Osteocyte (in vitro differentiated cells): ENCODE measurements at places on chromosomes 3 and 15.

GRCh38 chr3:132622148-132622547, 25.1 kb downstream of the ACKR4 start:
- H3K27me3 ChIP-seq: no peaks in the 10 kb centered on the region
- H3K4me1 ChIP-seq: peaks cover 6% of the 10 kb centered on the region
- H3K4me3 ChIP-seq: no peak overlapping the region
- no peak overlapping the region for H3K27ac ChIP-seq
- no peak for DNase-seq

- no peak for DNase-seq
- peaks cover 19% of the 10 kb centered on the region for H3K4me1 ChIP-seq
- H3K36me3 ChIP-seq: no peaks in the 10 kb centered on the region
Observed at GRCh38 chr3:50630394-50630793, 13.4 kb downstream of the MAPKAPK3 start.

- H3K36me3 ChIP-seq: no peaks in the 10 kb centered on the region
- peaks cover 43% of the 10 kb centered on the region for H3K27me3 ChIP-seq
- H3K27ac ChIP-seq: no peak overlapping the region
- no peak for DNase-seq
- peaks cover 15% of the 10 kb centered on the region for H3K4me1 ChIP-seq
Observed at GRCh38 chr3:72182206-72182605, 397.3 kb upstream of the PROK2 start.

DNA sequence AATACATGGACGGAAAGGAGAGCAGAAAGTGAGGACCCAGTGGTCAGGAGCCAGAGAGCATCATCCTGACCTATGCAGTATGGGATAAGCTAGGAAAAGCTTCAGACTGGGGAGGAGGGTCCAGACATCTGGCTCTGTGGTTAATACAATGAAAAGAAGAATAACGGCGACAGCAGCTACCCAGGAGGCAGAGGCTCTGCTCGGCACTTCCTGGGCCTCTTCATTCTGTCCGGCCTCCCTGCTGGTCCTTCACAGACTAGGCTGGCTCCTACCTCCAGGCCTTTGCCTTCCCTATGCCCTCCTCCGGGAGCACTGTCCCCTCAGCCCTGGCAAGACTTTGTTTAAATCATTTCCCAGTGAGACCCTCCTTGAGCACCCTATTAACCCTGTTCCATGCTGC, 58.9 kb upstream of the WNT5A start:
- H3K4me1 ChIP-seq: no peaks in the 10 kb centered on the region
- no peak overlapping the region for H3K4me3 ChIP-seq
- H3K27me3 ChIP-seq: peaks cover 10% of the 10 kb centered on the region

- no peak for DNase-seq
- H3K4me3 ChIP-seq: no peak overlapping the region
- H3K36me3 ChIP-seq: peaks cover 2% of the 10 kb centered on the region
- H3K27ac ChIP-seq: peak overlapping the region; percentile 19
Observed at GRCh38 chr15:62779036-62779770, 263.3 kb upstream of the TPM1 start.

- no peak overlapping the region for H3K4me3 ChIP-seq
- peaks cover 5% of the 10 kb centered on the region for H3K36me3 ChIP-seq
- H3K27me3 ChIP-seq: no peaks in the 10 kb centered on the region
- no peak for DNase-seq
- no peak overlapping the region for H3K27ac ChIP-seq
- H3K4me1 ChIP-seq: peaks cover 11% of the 10 kb centered on the region
Observed at GRCh38 chr3:11244121-11244677, 28.0 kb upstream of the ATG7 start.

DNA sequence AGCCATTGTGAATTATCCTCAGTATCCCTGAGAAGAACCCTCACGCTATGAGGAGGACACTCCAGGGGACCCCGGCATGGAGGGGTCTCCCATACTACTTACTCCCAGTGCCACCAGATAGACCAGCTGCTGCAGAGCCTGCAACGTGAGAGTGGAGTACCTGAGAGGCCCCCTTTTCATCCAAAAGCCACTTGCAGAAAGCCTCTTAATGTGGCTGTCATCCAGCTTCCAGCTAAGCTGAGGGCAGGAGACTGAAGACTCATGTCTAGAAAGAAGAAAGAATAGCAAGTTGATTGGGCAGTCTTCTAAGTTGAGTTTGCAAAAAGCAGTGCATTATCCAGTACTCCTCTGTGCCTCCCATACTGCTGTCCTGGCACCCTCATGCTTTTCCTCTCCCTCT, 27.3 kb upstream of the MNS1 start:
- DNase-seq: no peak
- peaks cover 20% of the 10 kb centered on the region for H3K27me3 ChIP-seq
- H3K4me3 ChIP-seq: no peak overlapping the region
- H3K36me3 ChIP-seq: no peaks in the 10 kb centered on the region
- no peak overlapping the region for H3K27ac ChIP-seq

GRCh38 chr3:187265461-187265955, 26.0 kb downstream of the MASP1 start:
- H3K36me3 ChIP-seq: no peaks in the 10 kb centered on the region
- peak overlapping the region; percentile 42 for H3K27ac ChIP-seq
- peaks cover 30% of the 10 kb centered on the region for H3K4me1 ChIP-seq
- no peak for DNase-seq
- H3K27me3 ChIP-seq: no peaks in the 10 kb centered on the region
- no peak overlapping the region for H3K4me3 ChIP-seq

DNA sequence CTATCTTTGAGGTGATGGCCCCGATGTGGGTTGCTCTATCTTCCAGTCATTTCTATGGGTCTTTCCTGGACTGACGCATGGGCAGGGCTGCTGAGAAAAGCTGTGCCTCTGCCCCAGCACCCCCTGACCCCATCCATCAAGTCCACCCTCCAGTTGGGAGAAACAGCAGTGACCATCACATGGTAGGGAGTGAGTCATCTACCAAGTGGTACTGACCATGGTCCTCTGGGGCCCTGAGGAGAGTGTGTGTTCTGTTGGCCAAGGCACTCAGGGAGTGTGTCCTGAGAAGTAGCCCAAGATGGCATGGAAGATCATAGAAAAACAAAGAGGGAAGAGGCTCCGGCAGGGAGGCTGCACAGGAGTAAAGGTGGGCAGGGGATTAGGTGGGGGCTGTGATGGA, 1.6 kb upstream of the DNAH1 start:
- peaks cover 4% of the 10 kb centered on the region for H3K4me1 ChIP-seq
- peaks cover 3% of the 10 kb centered on the region for H3K36me3 ChIP-seq
- no peak for DNase-seq
- H3K27ac ChIP-seq: no peak overlapping the region
- no peaks in the 10 kb centered on the region for H3K27me3 ChIP-seq

GRCh38 chr15:39517122-39517855, 63.6 kb upstream of the THBS1 start:
- H3K27ac ChIP-seq: no peak overlapping the region
- no peak overlapping the region for H3K4me3 ChIP-seq
- no peaks in the 10 kb centered on the region for H3K27me3 ChIP-seq
- H3K4me1 ChIP-seq: no peaks in the 10 kb centered on the region
- H3K36me3 ChIP-seq: no peaks in the 10 kb centered on the region

DNA sequence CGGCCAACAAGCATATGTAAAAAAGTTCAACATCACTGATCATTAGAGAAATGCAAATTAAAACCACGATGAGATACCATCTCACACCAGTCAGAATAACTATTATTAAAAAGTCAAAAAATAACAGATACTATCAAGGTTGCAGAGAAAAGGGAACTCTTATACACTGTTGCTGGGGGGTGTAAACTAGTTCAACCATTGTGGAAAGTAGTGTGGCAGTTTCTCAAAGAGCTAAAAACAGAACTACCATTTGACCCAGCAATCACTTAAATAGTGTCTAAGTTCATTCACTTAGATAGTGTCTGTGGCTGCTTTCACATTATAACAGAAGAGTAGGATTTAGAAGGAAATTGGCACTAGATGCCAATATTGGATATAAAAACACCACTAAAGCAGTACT, 49.7 kb downstream of the CGGBP1 start:
- peaks cover 59% of the 10 kb centered on the region for H3K27me3 ChIP-seq
- H3K4me1 ChIP-seq: no peaks in the 10 kb centered on the region
- H3K36me3 ChIP-seq: no peaks in the 10 kb centered on the region
- H3K4me3 ChIP-seq: no peak overlapping the region
- no peak overlapping the region for H3K27ac ChIP-seq

DNA sequence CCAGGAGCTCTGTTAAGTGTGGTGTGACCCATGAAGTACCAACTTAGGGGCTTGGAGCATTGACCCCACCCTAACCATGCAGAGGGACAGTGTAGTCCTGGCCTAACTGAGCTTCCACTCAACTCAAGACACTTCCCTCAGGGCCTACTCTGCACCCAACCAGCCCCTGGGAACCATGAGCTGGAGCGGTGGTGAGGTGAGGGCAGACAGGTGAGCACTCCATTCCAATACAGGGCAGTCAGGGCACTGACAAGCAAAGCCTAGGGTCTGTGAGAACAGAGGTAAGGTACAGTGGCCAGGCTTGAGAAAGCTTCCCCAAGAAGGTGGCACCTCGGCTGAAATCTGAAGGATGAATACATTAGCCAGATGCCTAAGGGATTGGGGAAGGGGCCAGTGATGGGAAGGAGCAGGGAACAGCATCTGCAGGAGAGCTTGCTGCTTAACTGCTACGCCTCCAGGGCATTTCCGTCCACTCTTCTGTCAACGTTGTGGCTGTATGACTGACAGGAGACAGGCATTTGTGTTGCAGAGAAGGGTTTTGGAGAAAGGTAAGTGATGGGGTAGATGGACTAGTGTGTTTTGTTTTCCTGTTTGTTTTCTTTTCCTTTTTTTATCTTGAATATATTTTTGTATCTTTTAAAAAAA, 243.5 kb upstream of the TRIM42 start:
- H3K4me3 ChIP-seq: no peak overlapping the region
- DNase-seq: peak; percentile 63
- H3K36me3 ChIP-seq: peaks cover 4% of the 10 kb centered on the region
- H3K4me1 ChIP-seq: peaks cover 58% of the 10 kb centered on the region
- H3K27ac ChIP-seq: no peak overlapping the region

- no peak overlapping the region for H3K27ac ChIP-seq
- H3K27me3 ChIP-seq: no peaks in the 10 kb centered on the region
- no peak overlapping the region for H3K4me3 ChIP-seq
- no peaks in the 10 kb centered on the region for H3K36me3 ChIP-seq
- H3K4me1 ChIP-seq: peaks cover 2% of the 10 kb centered on the region
Observed at GRCh38 chr15:64739577-64740143, 35.7 kb downstream of the RBPMS2 start.

DNA sequence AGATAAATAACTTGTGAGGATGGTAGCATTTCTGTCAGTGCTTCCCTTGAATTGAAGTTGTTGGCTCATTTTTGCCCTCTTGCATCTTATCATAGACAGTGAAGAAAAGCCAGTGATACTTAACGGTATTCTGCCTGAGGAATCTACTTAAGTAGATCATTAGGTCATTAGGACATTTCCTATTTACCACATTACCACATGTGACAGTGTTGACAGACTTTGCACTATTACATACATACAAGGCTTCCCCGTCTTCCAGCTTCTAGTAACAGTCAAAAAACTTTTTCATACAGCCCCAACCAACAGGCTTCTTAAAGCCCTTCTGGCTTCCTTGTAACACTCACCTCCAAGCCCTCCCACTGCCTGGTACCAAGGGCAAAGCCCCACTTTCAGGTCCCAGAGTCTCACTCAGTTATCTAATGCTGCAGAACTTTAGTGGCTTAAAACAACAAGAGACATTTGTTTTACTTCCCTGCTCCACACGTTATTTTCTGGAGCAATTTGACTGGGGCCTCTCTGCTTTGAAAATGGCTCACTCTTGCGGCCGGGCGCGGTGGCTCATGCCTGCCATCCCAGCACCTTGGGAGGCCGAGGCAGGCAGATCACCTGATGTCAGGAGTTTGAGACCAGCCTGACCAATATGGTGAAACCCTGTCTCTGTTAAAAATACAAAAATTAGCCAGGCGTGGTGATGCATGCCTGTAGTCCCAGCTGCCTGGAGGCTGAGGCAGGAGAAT, 40.0 kb downstream of the ASB7 start:
- no peak for DNase-seq
- H3K4me3 ChIP-seq: no peak overlapping the region
- no peak overlapping the region for H3K27ac ChIP-seq
- H3K27me3 ChIP-seq: no peaks in the 10 kb centered on the region
- peaks cover 1% of the 10 kb centered on the region for H3K36me3 ChIP-seq

- no peak overlapping the region for H3K27ac ChIP-seq
- no peaks in the 10 kb centered on the region for H3K27me3 ChIP-seq
- DNase-seq: no peak
- H3K36me3 ChIP-seq: peaks cover 2% of the 10 kb centered on the region
- no peaks in the 10 kb centered on the region for H3K4me1 ChIP-seq
Observed at GRCh38 chr15:58867926-58868325, 65.6 kb downstream of the SLTM start.
